Upper lobe of left lung (tissue), 6 donors: ENCODE measurements at places on chromosomes 5 and 9. TPM values are rescaled to one million over a fixed set of nuclear protein-coding genes. Genes with fewer than 3 reads are reported as not detected.

- peak overlapping the region; percentile 37 for H3K4me3 ChIP-seq
- no peaks in the 10 kb centered on the region for H3K27me3 ChIP-seq
- H3K4me1 ChIP-seq = peaks cover 15% of the 10 kb centered on the region
- no peaks in the 10 kb centered on the region for H3K36me3 ChIP-seq
These were observed 21.1 kb upstream of the ARAP3 start for GRCh38 chr5:141703133-141703561.

DNA sequence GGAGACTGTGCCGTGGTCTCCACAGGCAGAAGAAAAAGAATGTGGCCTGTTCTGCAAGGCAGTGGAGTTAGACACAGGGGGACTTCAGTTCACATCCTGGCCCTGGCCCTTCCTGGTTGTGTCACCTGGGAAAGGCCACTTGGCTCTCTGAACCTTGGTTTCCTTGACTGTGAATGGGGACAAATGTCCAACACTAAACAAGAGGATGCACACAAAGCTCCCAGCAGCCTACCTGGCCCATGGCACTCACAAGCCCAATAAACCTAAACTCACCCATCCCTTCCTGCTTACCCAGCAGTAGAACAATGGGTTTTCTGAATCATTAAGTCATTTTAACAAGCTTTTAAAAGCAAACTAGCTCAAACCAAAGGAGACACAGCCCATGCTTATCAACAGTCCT lies 103.9 kb downstream of the FRMD3 start:
- no peaks in the 10 kb centered on the region for H3K36me3 ChIP-seq
- no peak overlapping the region for H3K4me3 ChIP-seq
- H3K27ac ChIP-seq = no peak overlapping the region
- peaks cover 33% of the 10 kb centered on the region for H3K4me1 ChIP-seq

DNA sequence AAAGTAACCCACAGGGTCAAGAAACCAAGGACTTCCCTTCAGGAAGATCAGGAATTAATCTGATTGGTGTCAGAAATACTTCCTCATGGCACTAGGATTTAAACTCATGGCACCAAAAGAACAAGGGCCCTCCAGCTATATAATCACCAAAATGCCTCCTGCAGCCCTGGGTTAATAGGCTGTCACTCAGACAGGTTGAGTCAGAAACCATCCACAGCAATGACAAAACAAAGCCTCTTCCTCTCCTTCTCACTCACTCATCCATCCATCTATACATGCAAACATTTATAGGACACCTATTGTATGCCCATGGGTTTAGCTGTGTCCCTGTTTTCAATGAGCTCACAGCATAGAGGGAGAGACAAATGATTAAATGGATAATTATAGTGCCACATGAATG lies 62.5 kb upstream of the SPOCK1 start:
- no peak overlapping the region for H3K27ac ChIP-seq
- peaks cover 11% of the 10 kb centered on the region for H3K4me1 ChIP-seq
- no peaks in the 10 kb centered on the region for H3K27me3 ChIP-seq
- H3K36me3 ChIP-seq = no peaks in the 10 kb centered on the region
- H3K4me3 ChIP-seq = no peak overlapping the region

GRCh38 chr9:97980918-97981845 lies 2.0 kb upstream of the ANP32B start:
- peaks cover 22% of the 10 kb centered on the region for H3K4me1 ChIP-seq
- H3K36me3 ChIP-seq = no peaks in the 10 kb centered on the region
- no peaks in the 10 kb centered on the region for H3K27me3 ChIP-seq
- DNase-seq = no peak
- H3K27ac ChIP-seq = no peak overlapping the region

DNA sequence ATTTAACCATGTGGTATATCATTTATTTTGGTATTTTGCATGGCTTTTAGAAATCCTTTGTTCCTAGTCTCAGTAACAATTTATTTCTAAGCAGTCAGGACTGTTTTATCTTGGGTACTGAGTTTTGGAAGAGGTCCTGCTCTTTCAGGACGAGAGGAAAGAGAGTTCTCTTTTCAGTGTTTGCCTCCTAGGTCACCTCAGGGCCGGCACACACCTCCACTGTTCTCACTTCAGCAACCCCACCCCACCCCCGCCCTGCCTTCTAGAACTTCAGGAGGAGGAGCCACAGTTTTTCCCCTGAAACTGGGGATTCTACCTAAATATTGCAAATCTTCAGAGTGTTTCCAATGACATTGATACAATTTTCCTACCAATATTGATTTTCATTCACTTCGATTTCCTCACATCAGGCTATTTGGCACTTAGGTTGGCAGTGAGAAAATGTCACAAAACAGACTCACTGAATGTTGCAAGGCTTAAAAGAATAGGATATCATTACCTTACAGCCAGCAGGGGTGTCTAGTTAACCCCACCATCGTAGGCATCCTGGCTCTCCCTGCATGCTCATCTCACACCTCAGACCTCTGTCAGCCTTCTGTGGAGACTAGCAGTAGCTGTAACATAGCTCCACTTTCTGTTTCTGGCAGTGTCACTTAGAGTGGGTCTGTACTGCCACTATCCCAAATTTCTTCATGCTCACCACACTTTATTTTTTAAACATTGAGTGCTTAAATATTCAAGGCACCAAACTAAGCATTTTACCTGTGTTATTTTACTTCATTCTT lies 5.4 kb downstream of the IGIP start:
- H3K36me3 ChIP-seq = no peaks in the 10 kb centered on the region
- H3K27me3 ChIP-seq = no peaks in the 10 kb centered on the region
- no peak overlapping the region for H3K4me3 ChIP-seq
- no peak for DNase-seq
- peaks cover 12% of the 10 kb centered on the region for H3K4me1 ChIP-seq
- no peak overlapping the region for H3K27ac ChIP-seq

DNA sequence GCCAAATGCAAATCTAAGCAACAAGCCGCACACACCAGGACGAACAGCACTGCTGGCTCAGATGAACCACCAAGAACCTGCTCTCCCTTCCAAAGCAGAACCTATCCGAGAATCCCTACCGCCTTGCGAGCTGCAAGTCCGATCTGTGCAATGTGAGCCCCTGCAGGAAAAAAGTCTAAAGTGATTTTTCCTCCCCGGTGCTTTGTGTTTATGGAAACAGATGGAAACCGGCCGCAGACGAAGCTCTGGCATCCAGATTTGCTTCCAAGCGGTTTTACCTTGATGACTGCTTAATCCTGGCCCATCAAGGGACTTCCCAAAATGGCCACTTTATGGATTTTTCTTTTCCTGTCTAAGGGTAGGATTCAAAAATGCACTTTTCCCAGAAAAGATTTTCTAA lies 112.5 kb downstream of the VAV2 start:
- no peak for DNase-seq
- no peak overlapping the region for H3K4me3 ChIP-seq
- no peak overlapping the region for H3K27ac ChIP-seq

The PITX1 gene
- total RNA-seq = 0.34 TPM

The TTC23L gene
- total RNA-seq = 1.2 TPM

The BRINP1 gene
- total RNA-seq = 0.72 TPM

DNA sequence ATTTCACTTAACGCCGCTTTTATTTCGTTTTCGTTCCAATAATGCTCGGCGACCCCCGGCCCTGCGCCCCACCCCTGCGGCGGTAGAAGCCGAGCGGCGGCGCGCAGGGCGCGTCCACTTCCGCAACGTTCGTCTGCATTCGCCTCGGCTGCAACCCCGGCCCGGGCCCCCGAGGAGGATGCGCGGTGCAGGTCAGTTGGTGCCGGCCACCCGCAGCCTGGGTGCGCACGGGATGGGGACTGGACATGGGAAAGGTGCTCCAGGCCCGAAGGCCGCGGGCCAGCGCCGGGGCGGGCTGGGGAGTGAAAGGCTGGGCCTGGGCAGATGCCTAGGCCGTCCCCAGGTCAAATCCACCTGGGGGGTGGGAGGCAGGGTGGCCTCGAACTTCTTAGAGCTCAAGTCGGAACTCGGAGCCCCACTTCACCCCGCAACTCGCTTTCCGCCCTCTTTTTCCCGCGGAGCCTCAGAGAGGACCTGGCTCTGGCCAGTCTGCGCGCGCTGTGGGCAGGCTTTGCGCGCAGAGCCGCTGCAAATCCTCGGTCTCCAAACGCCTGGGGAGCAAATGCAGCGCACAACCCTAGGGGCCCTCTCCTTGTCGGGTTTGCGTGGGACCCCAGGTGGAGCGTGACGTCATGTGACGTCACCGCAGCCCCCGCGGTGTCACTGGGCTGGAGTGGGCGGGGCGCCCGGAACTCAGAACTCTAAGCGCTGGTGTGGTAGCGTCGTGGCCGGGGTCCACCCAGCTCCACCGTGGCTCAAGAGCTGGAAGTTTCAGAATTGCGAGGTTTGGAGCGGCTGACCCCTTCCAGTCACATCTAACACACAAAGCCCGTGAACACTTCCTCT lies 3.3 kb downstream of the TLX3 start:
- no peaks in the 10 kb centered on the region for H3K36me3 ChIP-seq
- peak overlapping the region; percentile 29 for H3K4me3 ChIP-seq
- peaks cover 44% of the 10 kb centered on the region for H3K4me1 ChIP-seq
- H3K27ac ChIP-seq = no peak overlapping the region
- H3K27me3 ChIP-seq = peaks cover 93% of the 10 kb centered on the region

- H3K4me1 ChIP-seq = no peaks in the 10 kb centered on the region
- no peaks in the 10 kb centered on the region for H3K27me3 ChIP-seq
- H3K4me3 ChIP-seq = no peak overlapping the region
- H3K27ac ChIP-seq = no peak overlapping the region
- H3K36me3 ChIP-seq = no peaks in the 10 kb centered on the region
These were observed 143.9 kb upstream of the FBN2 start for GRCh38 chr5:128681764-128682592.

GRCh38 chr9:22976454-22976853 lies 529.8 kb downstream of the DMRTA1 start:
- no peaks in the 10 kb centered on the region for H3K27me3 ChIP-seq
- no peaks in the 10 kb centered on the region for H3K4me1 ChIP-seq
- no peak overlapping the region for H3K27ac ChIP-seq
- DNase-seq = no peak
- H3K4me3 ChIP-seq = no peak overlapping the region

DNA sequence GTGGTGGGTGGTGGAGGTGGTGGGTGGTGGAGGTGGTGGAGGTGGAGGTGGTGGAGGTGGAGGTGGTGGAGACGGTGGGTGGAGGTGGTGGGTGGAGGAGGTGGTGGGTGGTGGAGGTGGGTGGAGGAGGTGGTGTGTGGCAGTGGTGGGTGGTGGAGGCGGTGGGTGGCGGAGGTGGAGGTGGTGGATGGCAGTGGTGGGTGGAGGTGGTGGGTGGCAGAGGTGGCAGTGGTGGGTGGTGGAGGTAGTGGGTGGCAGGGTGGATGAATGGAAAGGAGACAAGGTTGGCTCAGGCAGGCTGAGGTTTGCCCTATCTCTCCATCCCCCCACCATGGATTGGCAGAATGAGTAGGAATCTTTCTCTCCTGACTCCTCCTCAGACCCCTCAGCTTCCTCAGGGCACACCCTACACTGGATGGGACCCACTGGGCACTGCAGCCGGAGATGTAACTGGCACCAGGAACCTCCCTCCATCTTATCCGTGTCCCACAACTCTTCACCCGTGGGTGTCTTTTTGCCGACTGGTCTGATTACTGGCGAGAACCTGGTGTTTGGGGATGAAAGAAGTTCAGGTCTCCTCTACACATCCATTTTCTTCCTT lies 166.3 kb downstream of the C9orf50 start:
- no peaks in the 10 kb centered on the region for H3K36me3 ChIP-seq
- H3K4me3 ChIP-seq = no peak overlapping the region
- H3K27me3 ChIP-seq = no peaks in the 10 kb centered on the region
- H3K4me1 ChIP-seq = peaks cover 28% of the 10 kb centered on the region
- DNase-seq = no peak
- no peak overlapping the region for H3K27ac ChIP-seq

DNA sequence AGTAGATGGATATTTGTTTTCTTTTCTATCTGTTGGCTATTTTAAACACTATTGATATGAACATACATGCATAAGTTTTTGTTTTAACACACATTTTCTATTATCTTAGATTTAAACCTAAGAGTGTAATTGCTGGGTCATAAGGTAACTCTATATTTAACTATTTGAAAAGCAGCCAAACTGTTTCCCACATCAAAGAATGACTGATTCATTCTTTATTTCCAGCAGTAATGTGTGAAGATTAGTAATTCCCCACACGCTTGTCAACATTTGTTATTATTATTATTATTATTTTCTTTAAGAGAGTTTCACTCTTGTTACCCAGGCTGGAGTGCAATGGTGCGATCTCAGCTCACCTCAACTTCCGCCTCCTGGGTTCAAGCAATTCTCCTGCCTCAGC lies 1495.8 kb downstream of the EFNA5 start:
- no peaks in the 10 kb centered on the region for H3K36me3 ChIP-seq
- no peaks in the 10 kb centered on the region for H3K27me3 ChIP-seq
- no peak overlapping the region for H3K4me3 ChIP-seq
- no peaks in the 10 kb centered on the region for H3K4me1 ChIP-seq

DNA sequence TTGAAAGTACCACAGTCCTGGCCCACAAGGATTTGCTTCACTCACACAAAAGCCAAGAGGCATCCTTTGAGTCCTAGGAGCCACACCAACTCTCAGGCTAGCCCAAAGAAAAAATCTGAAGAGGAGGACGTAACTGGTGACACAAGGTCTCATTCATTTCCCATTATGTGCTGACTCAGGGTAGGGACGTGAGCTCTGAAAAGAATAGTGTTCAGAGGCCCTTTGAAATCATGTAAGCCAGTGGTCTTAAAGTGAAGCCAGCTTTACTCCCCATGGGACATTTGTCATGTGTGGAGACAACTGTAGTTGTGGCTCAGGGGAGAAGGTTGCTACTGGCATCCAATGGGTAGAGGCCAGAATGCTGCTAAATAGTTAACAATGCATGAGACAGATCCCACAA lies 332.4 kb downstream of the KCTD16 start:
- DNase-seq = no peak
- H3K36me3 ChIP-seq = no peaks in the 10 kb centered on the region
- no peak overlapping the region for H3K27ac ChIP-seq
- H3K4me1 ChIP-seq = no peaks in the 10 kb centered on the region
- H3K4me3 ChIP-seq = no peak overlapping the region

DNA sequence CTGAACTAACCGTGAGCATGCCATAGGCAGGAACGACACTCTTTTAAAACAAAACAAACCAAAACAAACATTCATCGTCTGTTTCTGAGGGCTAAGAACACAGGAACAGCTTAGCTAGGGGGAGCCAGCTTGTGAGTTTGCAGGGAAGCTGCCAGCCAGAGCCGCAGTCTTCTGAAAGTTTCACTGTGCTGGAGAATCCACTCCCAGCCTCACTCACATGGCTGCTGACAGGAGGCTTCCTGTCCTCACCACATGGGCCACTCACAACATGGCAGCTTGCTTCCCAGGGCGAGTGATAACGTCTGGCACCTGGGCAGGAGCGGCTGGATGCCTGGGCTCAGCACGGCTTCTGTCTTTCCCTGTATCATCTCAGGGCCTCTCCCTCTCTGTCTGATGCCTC lies 275.2 kb downstream of the MSX2 start:
- H3K27ac ChIP-seq = no peak overlapping the region
- no peaks in the 10 kb centered on the region for H3K36me3 ChIP-seq
- H3K27me3 ChIP-seq = no peaks in the 10 kb centered on the region
- no peak overlapping the region for H3K4me3 ChIP-seq
- no peaks in the 10 kb centered on the region for H3K4me1 ChIP-seq

GRCh38 chr9:129549684-129550083 lies 71.2 kb downstream of the C9orf50 start:
- H3K36me3 ChIP-seq = no peaks in the 10 kb centered on the region
- no peaks in the 10 kb centered on the region for H3K27me3 ChIP-seq
- H3K4me1 ChIP-seq = peaks cover 24% of the 10 kb centered on the region

The SLC6A7 gene
- total RNA-seq = not detected

GRCh38 chr9:126546036-126546435 lies 67.7 kb upstream of the LMX1B start:
- H3K4me1 ChIP-seq = no peaks in the 10 kb centered on the region
- H3K27me3 ChIP-seq = no peaks in the 10 kb centered on the region
- no peak for DNase-seq
- no peaks in the 10 kb centered on the region for H3K36me3 ChIP-seq
- H3K27ac ChIP-seq = no peak overlapping the region

The GRIA1 gene
- 9.0 TPM for total RNA-seq

- no peaks in the 10 kb centered on the region for H3K4me1 ChIP-seq
- no peak for DNase-seq
- no peak overlapping the region for H3K27ac ChIP-seq
- no peaks in the 10 kb centered on the region for H3K27me3 ChIP-seq
- H3K4me3 ChIP-seq = no peak overlapping the region
These were observed 133.8 kb downstream of the ARHGEF28 start for GRCh38 chr5:73759771-73760170.
